ENCODE measurements at places on chromosomes 2 and 18.

DNA sequence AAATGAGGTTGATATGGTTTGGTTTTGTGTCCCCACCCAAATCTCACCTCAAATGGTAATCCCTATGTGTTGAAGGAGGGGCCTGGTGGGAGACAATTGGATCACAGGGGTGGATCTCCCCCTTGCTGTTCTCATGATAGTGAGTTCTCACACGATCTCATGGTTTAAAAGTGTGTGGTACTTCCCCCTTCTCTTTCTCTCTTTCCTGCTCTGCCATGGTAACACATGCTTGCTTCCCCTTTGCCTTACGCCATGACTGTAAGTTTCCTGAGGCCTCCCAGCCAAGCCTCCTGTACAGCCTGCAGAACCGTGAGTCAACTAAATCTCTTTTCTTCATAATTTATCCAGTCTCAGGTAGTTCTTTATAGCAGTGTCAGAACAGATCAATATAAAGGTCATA lies 24.7 kb upstream of the FAM124B start:
- DNase-seq: no peak

GRCh38 chr2:16716024-16716423 lies 50.4 kb upstream of the CYRIA start:
- no peak for DNase-seq

- no peak for DNase-seq
These were observed 66.4 kb upstream of the CCBE1 start for GRCh38 chr18:59763541-59764136.

- peak; percentile 48 for DNase-seq
These were observed 202.4 kb downstream of the FHOD3 start for GRCh38 chr18:36499938-36500337.

DNA sequence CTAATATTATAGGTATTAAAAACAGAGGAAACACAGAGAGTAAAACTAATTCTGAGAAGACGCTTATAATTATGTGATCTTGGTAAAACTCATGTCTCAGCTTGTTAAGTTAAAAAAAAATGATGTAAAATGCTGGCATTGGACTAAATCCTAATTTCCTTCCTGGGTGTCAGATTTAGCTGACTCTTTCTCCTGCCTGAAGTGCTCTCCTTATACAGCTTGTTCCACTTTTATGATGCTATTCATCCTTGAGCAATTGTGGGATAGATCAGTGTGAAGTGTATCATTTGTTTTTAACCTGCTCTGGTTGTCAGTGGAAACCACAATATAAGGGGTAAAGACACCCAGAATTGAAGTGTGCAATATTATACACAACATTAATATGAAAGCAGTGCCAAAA lies 84.9 kb downstream of the EFEMP1 start:
- no peak for DNase-seq

- no peak for DNase-seq
These were observed 331.7 kb downstream of the GBX2 start for GRCh38 chr2:235836491-235836911.

GRCh38 chr2:62415019-62415431 lies 91.0 kb downstream of the TMEM17 start:
- DNase-seq: no peak

Data from Karpas-422 (cell line).